Ureter (tissue), 1 donor: ENCODE measurements at places on chromosomes 6 and 20. TPM values are rescaled to one million over a fixed set of nuclear protein-coding genes. Genes with fewer than 3 reads are reported as not detected.

TTBK1 gene
- total RNA-seq, result not detected

BICRAL gene
- 25.1 TPM for total RNA-seq

FAM209B gene
- not detected for total RNA-seq

KCNQ5 gene
- 1.8 TPM for total RNA-seq

CDSN gene
- total RNA-seq, result not detected

BAK1 gene
- total RNA-seq, result 27.9 TPM

CHRNA4 gene
- total RNA-seq, result not detected

MAS1 gene
- total RNA-seq, result not detected

CCDC170 gene
- 1.7 TPM for total RNA-seq

DLL1 gene
- 16.1 TPM for total RNA-seq

SAPCD1 gene
- total RNA-seq, result 2.8 TPM

NOTCH4 gene
- total RNA-seq, result 19.4 TPM

CEP57L1 gene
- 11.5 TPM for total RNA-seq

STMND1 gene
- total RNA-seq, result not detected

CALHM4 gene
- total RNA-seq, result not detected

TENT5A gene
- 21.6 TPM for total RNA-seq

KIF16B gene
- total RNA-seq, result 30.4 TPM

ELOVL2 gene
- 0.31 TPM for total RNA-seq

LST1 gene
- total RNA-seq, result 6.7 TPM

REPS1 gene
- 89.5 TPM for total RNA-seq

GRM1 gene
- total RNA-seq, result not detected

PNPLA1 gene
- total RNA-seq, result 0.21 TPM

TOX2 gene
- 3.9 TPM for total RNA-seq

HCRTR2 gene
- not detected for total RNA-seq

RNASET2 gene
- total RNA-seq, result 89.9 TPM

TREML1 gene
- total RNA-seq, result 0.86 TPM

ECT2L gene
- 0.18 TPM for total RNA-seq
